Esophagus squamous epithelium (tissue), 5 donors: ENCODE measurements at places on chromosomes 5 and 9.

GRCh38 chr5:78576376-78576775 is 72.2 kb downstream of the LHFPL2 start:
- DNase-seq, result no peak

- no peak for DNase-seq
Measured at GRCh38 chr5:58300346-58300895, 159.5 kb downstream of the PLK2 start.

- no peak for DNase-seq
Measured at GRCh38 chr5:141343953-141344463, 379 bp downstream of the PCDHGA3 start.

GRCh38 chr5:157582731-157583620 is 7.4 kb upstream of the ADAM19 start:
- DNase-seq, result no peak

DNA sequence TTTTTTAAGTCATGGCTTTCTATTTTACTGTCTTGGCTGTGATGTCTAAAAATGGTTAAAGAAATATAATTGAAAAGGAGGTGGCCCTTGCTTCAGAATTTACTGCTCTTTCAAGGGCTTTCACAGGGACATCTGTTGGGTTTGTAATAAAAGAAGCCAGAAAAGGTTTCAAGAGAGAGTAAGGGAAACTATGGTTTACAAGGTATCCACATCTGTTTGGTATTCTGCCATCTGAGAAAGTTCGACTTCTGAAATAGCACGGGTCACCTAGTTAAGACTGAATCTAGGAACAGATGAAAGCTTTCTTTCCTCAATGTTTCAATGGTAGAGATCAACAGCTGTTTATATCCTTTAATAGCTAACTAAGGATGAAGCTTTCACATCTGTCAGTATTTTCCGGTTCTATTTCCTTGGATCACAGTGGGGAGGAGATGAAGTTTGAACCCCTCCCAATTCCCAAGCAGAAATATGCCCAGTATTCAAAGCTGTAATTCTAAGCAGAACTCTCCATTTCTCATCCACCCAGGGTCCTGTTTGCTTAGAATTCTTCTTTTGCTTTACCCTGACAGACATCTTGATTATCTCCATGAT is 72.8 kb upstream of the IFNK start:
- no peak for DNase-seq

DNA sequence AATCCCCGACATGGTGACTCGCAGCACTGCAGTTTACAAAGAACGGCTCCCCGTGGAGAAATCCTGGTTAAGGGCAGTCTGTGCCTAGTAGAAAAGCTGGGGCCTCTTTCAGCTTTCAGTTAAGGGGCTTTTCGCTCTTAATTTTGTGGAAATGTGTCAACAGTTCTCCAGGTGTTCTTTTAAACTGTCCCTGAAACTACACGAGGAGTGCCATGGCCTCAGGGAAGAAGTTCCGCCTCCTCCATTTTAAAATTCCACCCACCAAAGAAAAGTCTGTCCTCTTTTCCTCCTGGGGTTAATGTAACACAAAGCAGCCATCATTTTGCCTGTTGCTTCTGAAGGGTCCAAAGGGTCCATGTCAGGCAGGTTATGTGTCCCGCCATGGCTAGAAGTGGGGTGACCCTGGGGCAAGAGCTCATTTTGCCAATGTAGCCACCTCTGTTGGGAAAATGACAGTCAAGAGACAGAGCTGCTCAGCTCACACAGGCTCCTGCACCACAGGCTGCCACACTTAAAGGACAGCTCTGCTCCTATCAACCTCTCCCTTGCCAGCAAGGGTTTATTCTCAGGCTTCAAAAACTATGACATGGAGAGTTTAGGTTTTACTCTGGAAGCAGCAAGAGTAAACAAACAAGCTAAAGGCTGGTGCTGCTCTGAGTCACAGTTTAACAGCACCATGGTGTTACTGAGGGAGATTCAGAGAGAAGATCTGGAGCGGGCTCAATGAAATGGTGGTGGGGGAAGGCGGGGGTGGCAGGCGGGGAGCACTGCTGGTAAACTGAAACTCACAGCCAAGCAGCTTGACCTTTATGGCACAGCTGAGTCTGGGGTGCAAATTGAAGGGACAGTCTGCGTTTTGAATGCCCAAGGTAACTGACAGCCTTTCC is 3.2 kb downstream of the WHRN start:
- DNase-seq, result no peak
